ENCODE measurements at places on chromosomes 3 and 15. TPM values are rescaled to one million over a fixed set of nuclear protein-coding genes. Genes with fewer than 3 reads are reported as not detected.

GP5 gene
- total RNA-seq: 0.49 TPM

CFAP161 gene
- 11.2 TPM for total RNA-seq

DNA sequence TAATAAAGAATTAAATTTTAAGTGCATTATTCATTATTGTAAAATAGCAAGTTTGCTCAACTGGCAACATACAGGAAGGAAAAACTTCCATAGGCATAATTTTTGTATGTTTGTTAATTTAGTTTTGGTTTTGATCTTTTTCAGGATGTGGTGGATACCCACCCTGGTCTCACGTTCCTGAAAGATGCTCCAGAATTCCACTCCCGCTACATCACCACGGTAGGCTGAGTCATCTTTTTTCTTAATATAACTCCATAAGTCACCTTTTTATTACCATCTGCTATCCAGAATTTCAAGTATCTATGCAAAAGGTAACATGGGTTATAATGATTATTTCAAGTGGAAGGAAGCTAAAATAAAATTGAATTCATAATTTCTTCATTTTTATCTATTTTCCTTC lies 104.8 kb downstream of the PPP2R3A start:
- H3K27ac ChIP-seq: no peak overlapping the region
- peaks cover 1% of the 10 kb centered on the region for H3K4me1 ChIP-seq
- no peak overlapping the region for H3K4me3 ChIP-seq
- no peak for DNase-seq
- peaks cover 2% of the 10 kb centered on the region for H3K36me3 ChIP-seq

DNA sequence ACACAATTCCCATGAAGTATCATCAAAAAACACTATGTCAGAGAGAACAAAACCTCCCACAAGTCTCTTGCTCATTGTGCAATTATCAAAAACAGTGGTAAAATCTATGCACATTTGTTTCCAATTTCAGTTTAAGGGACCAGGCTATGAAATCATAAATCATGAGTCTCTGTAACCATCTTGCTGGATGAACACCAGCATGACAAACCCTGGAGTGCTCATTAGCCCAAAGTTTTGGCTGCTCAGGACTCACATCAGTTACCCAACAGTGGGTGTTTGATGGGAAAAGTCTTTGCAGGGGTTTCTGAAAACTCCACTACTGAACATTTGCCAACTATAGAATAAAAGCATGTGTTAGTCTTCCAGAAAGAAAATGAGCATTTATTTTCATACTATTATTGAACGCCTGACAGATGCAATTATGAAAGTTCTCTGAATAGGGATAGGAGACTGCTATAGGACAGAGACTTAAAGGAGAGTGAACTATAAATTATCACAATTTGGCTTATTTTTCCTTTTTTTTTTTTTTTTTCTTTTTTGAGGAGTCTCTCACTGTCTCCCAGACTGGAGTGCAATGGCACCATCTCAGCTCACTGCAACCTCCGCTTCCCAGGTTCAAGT lies 240.8 kb upstream of the KCNMB2 start:
- H3K36me3 ChIP-seq: no peaks in the 10 kb centered on the region
- H3K4me3 ChIP-seq: no peak overlapping the region
- peaks cover 5% of the 10 kb centered on the region for H3K4me1 ChIP-seq
- no peaks in the 10 kb centered on the region for H3K27me3 ChIP-seq

DNA sequence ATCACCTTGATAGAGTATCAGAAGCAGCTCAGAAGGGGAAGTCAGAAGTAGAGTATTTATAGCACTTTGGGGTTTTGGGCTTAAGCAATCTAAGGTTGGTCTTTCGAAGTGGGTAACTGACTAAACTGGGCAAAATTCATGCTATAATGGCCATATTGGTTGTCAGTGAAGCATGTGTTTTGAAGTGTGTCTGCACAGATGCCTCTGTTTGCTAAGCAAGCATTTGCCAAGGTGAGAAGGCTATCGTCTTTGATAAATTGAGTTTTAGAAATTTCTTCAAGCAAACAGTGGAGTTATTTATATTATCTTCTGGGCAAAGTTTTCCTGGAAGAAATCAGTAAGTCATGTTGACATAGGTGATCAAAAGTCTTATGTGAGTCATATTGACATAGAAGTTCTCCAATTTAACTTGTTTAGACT lies 412.8 kb upstream of the TGFBR2 start:
- H3K4me3 ChIP-seq: no peak overlapping the region
- H3K4me1 ChIP-seq: peaks cover 1% of the 10 kb centered on the region
- H3K27me3 ChIP-seq: no peaks in the 10 kb centered on the region

- no peaks in the 10 kb centered on the region for H3K36me3 ChIP-seq
- H3K27me3 ChIP-seq: no peaks in the 10 kb centered on the region
- no peaks in the 10 kb centered on the region for H3K4me1 ChIP-seq
- no peak for DNase-seq
- H3K4me3 ChIP-seq: no peak overlapping the region
- H3K27ac ChIP-seq: no peak overlapping the region
These were observed 369.6 kb upstream of the RGMA start for GRCh38 chr15:93458597-93458996.

DNA sequence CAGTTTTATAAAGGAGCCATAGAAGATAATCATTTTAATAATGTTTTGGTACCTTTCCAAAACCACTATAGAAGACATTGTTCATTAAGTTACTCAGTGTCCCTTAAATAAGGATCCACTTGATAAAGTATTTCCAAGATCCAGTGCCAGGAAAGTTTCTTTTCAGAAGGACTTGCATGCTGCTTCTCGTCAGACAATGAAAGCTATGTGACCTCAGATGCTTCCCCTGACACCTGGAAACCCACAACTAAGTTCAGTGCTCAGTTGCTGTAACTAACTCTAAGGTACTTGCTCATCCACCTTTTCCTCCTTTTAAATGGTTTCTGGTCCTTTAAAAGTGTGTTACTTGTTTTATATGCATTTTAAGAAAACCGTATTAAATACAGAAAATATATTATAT lies 7.3 kb downstream of the SSR3 start:
- no peak overlapping the region for H3K27ac ChIP-seq
- H3K4me3 ChIP-seq: no peak overlapping the region
- DNase-seq: no peak
- H3K4me1 ChIP-seq: peaks cover 43% of the 10 kb centered on the region

All from lung (tissue), 17 donors.